Lower leg skin (tissue), 4 donors: ENCODE measurements at places on chromosomes 6 and 20.

DNA sequence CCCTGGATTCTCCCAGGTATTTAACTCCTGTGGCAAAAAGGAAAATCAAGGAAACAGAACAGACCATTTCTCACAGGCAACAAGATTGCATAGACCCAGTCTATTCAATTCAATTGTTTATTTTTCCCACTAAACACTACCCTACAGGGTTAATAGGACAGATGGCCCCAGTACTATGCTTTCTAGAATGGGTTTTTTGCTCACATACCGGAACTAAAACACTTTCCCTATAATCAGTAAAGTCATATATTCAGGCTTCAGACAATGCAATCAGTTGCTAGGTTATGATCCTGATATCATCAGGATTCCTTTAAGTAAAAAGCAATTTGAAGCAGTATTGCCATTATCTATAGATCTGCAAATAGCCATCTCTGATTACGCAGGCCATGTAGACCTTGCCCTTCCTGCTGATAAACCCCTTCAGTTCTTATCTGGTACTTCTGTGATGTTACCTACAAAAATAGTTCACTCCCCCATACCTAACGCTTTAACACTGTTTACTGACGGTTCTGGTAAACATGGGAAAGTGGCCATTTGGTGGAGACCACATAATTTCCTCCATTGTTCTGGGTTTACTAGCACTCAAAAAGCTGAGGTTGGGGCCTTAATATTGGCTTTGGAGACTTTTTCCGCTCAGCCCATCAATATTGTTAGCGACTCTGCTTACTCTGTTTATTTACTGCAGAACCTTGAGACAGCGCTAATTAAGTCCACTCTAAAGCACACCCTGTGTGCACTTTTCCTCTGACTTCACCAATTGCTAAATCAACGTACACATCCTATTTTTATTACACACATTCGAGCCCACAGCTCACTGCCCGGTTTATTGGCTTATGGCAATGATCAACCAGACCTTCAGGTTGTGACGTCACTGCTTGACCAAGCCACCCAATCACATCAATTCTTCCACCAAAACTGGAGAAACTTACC lies 666.0 kb downstream of the PHF3 start:
- no peak for DNase-seq

DNA sequence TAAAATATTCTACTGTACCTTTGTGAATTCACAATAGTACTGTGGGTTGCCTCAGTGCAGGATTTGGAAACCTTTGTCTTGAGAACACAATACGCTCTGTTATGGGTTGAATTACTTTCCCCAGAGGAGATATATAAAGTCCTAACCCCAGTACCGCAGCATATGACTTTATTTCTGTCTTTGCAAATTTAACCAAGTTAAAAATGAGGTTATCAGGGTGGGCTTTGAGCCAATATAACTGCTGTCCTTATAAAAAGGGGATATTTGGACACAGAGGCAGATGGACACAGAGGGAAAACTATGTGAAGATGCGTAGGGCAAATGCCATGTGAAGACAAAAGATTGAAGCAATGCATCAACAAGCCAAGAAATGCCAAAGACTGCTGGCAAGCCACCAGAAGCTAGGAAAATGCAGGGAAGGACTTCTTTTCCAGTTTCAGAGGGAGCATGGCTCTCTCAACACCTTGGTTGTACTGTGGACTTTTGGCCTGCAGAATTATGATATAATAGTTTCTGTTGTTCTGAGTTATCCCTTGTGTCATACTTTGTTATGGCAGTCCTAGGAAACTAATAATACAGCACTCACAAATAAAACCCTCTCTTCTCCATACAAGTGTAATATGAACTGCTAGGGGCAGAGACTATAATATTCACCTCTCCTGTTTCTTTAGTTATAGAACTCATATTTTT lies 292.6 kb upstream of the SPTLC3 start:
- no peak for DNase-seq

DNA sequence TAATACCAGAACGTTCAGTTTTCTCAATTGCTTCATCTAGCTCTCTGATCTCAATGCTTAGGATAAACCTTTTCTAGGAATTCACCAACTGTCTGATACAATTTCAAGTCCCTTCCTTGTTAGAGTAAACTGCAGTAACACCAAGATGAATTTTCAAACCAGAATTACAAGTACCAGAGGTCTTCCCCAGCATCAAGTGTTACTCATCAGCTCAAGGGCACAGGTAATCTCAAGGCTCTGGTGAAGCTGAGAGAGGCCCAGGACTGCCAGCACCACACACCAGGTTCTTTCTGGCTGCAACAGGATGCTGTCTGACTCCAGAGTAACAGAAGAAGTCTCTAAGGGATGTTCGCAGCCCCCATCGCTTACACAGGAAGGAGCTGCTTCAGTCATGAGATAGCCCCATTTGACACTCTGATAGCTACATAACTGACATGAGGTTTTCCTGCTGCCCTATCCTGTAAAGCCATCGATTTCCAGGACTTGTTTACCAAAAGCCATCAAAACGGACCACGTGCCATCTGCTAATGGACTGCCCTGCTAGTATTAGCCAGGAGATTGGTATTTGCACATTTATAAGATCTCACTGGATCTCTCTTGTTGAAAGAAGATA lies 549.4 kb downstream of the UTRN start:
- no peak for DNase-seq

DNA sequence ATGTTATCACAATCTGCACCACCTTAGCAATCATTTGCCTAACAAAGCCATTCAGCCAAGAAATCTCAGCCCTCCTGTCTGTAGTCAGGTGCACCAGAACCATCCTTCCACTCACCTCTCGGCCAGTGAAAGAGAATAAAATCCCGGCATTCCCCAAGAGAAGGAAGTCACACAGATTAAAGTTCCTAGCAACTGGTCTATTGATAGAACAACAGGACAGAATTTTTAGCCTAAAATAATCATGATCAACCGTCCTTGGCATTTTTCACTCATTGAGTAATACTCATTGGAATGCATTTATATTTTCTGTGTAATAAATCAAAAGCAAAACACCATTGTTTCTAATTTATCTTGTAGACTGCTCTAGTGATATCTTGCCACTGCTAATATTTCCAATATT lies 85.7 kb upstream of the CDH4 start:
- no peak for DNase-seq

- peak; percentile 82 for DNase-seq
Observed at GRCh38 chr20:32433311-32434021, 75.3 kb downstream of the ASXL1 start.

- DNase-seq: no peak
Observed at GRCh38 chr6:2725999-2726567, 24.6 kb downstream of the MYLK4 start.

DNA sequence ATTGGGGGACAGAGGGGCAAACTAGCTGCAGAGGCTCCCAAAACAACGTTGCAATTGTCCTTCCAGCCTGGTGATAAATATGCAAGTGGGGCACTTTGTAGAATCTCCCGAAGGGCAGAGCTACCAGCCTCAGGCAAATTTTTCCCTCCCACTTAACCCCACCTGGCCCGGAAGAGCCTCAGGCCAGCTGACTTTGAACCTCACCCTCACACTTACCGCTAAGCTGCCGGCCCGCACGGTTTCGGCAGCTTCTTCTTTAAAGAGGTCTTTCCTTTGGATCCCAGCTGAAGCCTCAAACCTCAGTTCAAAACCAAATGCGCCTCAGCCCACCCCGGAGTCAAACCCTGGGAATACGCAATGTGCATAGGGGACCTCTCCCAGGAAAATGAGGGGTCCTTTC lies 2.5 kb downstream of the OVOL2 start:
- DNase-seq: no peak

GRCh38 chr20:23602699-23603098 lies 3.0 kb downstream of the CST9 start:
- no peak for DNase-seq

DNA sequence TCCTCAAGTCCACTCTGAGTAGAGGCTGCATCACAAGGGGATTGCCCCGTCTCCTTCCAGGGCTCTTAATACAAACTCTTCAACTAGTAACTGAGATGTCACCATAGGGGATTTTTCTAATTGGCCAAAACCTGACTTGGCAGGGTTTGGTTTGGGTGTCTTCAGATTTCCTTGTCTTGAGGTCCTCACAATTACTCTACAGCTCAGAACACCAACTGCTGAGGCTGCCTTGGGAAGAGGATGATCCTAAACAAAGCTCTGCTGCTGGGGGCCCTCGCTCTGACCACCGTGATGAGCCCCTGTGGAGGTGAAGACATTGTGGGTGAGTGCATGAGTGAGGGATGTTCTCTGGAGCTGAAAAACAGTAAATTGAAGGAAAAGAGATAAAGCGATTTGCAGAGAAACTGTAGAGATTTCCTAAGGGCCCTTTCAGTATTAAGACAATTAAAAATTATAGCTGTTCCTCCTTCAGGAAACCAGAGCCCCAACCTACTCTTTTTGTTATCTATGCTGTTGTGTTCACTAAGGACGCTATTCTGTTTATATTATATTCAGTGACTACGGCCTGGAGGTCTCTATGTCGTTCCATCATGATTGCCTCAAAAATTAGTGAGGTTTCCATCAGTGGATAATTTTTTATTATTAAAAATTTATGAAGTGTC lies at the start of gene HLA-DQA1:
Gene HLA-DQA1 (plus strand): TSS at position 188 of the 662 bp plus-strand sequence. CDS start 53 bp downstream, at position 241.
- DNase-seq: peak; percentile 20
